ENCODE measurements at places on chromosomes 3 and 15.
A peak's percentile ranks its signal among the peaks of the same experiment; 100 is the strongest.

GRCh38 chr3:69084326-69085167, at the start of gene ARL6IP5:
TSS of gene ARL6IP5 (plus strand) at chr3:69084937. CDS start at chr3:69085048, 111 bp downstream.
- DNase-seq, result peak; percentile 90
- no peaks in the 10 kb centered on the region for H3K27me3 ChIP-seq
- H3K36me3 ChIP-seq, result no peaks in the 10 kb centered on the region
- H3K4me1 ChIP-seq, result peaks cover 13% of the 10 kb centered on the region
- H3K27ac ChIP-seq, result peak within 1 kb of the TSS; percentile 69
- H3K4me3 ChIP-seq, result peak within 1 kb of the TSS; percentile 95

DNA sequence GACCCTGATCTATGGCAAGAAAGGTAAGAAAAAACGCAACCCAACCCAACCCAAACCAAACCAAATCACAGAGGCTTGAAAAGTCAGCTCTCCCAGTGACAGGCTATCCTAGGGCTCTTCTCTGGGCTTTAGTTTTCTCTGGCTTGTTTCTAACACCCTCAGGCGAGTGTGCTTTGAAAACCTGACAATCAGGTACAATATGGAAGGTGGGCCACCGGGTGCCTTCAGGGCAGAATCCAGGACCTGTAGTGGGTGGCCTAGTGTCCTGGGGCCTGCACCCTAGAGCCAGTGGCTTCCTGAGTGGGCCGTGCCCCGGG, 46.8 kb downstream of the BHLHE40 start:
- H3K27ac ChIP-seq, result peak overlapping the region; percentile 75
- no peak for DNase-seq
- no peaks in the 10 kb centered on the region for H3K27me3 ChIP-seq

DNA sequence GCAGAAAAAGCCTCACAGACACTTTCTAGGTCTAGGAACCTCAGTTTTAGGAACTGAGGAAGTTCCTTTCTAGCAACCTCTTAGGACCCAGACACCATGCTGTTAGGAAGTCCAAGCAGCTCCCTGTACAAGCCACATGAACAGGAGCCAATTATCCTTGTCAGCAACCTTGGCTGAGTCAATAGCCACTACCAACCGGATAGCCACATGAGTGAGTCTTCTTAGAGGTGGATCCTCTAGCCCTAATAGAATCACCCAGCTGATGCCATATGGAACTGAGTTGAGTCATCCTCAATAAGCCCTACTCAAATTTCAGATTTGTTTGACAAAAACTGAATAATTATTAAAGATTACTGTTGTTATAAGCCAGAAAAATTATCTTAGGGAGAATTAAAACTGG, 256.2 kb downstream of the NLGN1 start:
- no peak overlapping the region for H3K27ac ChIP-seq
- no peak for DNase-seq
- H3K4me3 ChIP-seq, result no peak overlapping the region
- H3K27me3 ChIP-seq, result no peaks in the 10 kb centered on the region
- H3K36me3 ChIP-seq, result no peaks in the 10 kb centered on the region
- H3K4me1 ChIP-seq, result no peaks in the 10 kb centered on the region

GRCh38 chr15:68818066-68818768, 2.5 kb downstream of the ANP32A start:
- DNase-seq, result peak; percentile 79
- peaks cover 6% of the 10 kb centered on the region for H3K4me1 ChIP-seq
- no peaks in the 10 kb centered on the region for H3K36me3 ChIP-seq
- peak overlapping the region; percentile 95 for H3K27ac ChIP-seq

- H3K27ac ChIP-seq, result no peak overlapping the region
- no peak overlapping the region for H3K4me3 ChIP-seq
- H3K27me3 ChIP-seq, result no peaks in the 10 kb centered on the region
- no peaks in the 10 kb centered on the region for H3K36me3 ChIP-seq
These were observed 350.9 kb upstream of the POU1F1 start for GRCh38 chr3:87627316-87627715.
